Bronchus fibroblast of lung (primary cell): ENCODE measurements at places on chromosomes 16 and 17. TPM values are rescaled to one million over a fixed set of nuclear protein-coding genes. Genes with fewer than 3 reads are reported as not detected.

TAT gene
- not detected in 2 replicates for total RNA-seq

SERPINF2 gene
- total RNA-seq = under 0.01 TPM in 1 of 2 replicates, not detected in the other

DUXB gene
- not detected in 2 replicates for total RNA-seq

EXOC3L1 gene
- not detected in 2 replicates for total RNA-seq

TPPP3 gene
- 0.15 and 0.34 TPM in 2 replicates for total RNA-seq

PRAC2 gene
- total RNA-seq = not detected in 2 replicates

ZNF750 gene
- not detected in 2 replicates for total RNA-seq

KRTAP4-5 gene
- not detected in 2 replicates for total RNA-seq

GAST gene
- not detected in 2 replicates for total RNA-seq

MLYCD gene
- total RNA-seq = 1.2 and 1.8 TPM in 2 replicates
